ENCODE measurements at places on chromosomes 1 and 21. TPM values are rescaled to one million over a fixed set of nuclear protein-coding genes. Genes with fewer than 3 reads are reported as not detected.

GRCh38 chr1:54570161-54570560, 22.1 kb downstream of the ACOT11 start:
- H3K36me3 ChIP-seq, result no peaks in the 10 kb centered on the region
- H3K4me1 ChIP-seq, result peaks cover 22% of the 10 kb centered on the region
- H3K4me3 ChIP-seq, result no peak overlapping the region
- DNase-seq, result no peak
- no peaks in the 10 kb centered on the region for H3K27me3 ChIP-seq

GRCh38 chr1:230690101-230690500, 23.8 kb downstream of the AGT start:
- DNase-seq, result no peak
- no peaks in the 10 kb centered on the region for H3K27me3 ChIP-seq
- peaks cover 90% of the 10 kb centered on the region for H3K36me3 ChIP-seq
- no peak overlapping the region for H3K27ac ChIP-seq

KLF17 gene
- not detected for total RNA-seq

DNA sequence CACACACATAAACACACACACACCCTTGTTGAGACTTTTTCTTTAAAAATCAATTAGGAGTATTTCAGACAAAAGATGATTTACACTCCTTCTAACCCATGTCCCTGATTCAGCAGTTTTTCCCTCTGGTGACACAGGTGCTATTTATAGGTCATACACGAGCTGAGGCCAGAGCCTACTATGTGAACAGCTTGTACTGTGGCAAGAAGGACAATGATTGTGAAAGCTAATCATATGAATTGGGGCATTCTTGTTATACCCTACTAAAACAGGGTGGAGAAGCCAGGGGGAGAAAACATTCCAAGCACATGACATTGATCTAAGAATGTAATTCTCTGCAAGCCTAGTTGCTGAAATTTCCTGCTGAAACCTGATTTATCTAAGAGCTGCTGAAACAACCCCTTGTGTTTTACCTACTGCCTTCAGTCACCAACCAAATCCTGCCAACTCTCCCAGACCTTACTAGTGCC, 60.3 kb downstream of the XCL1 start:
- H3K4me1 ChIP-seq, result peaks cover 3% of the 10 kb centered on the region
- H3K27ac ChIP-seq, result peak overlapping the region; percentile 47
- no peak overlapping the region for H3K4me3 ChIP-seq
- H3K27me3 ChIP-seq, result no peaks in the 10 kb centered on the region
- H3K36me3 ChIP-seq, result no peaks in the 10 kb centered on the region

VWA1 gene
- 18.3 TPM for total RNA-seq

DNA sequence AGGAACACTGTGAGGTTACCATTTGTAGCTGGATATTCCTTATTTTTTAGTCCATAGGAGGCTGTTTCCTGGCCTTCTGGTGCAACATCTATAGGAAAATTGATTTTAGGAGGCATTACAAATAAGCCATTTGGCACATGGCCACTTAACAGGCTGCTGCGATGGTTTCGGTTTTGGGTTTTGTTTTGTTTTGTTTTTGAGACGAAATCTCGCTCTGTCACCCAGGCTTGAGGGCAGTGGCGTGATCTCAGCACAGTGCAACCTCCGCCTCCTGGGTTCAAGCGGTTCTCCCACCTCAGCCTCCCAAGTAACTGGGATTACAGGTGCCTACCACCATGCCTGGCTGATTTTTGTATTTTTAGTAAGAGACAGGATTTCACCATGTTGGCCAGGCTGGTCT, 20.1 kb upstream of the LRRC8D start:
- peaks cover 2% of the 10 kb centered on the region for H3K4me1 ChIP-seq
- no peak overlapping the region for H3K4me3 ChIP-seq
- H3K36me3 ChIP-seq, result no peaks in the 10 kb centered on the region
- no peak for DNase-seq
- no peak overlapping the region for H3K27ac ChIP-seq

- no peak for DNase-seq
- no peaks in the 10 kb centered on the region for H3K4me1 ChIP-seq
- H3K27ac ChIP-seq, result no peak overlapping the region
- H3K27me3 ChIP-seq, result no peaks in the 10 kb centered on the region
- H3K4me3 ChIP-seq, result no peak overlapping the region
Measured at GRCh38 chr1:160884579-160884978, 401 bp downstream of the ITLN1 start.

Measured in suprapubic skin (tissue), 4 donors.